ENCODE measurements at places on chromosomes 6 and 20. TPM values are rescaled to one million over a fixed set of nuclear protein-coding genes. Genes with fewer than 3 reads are reported as not detected.

The GABRR1 gene
- not detected for total RNA-seq

The ADTRP gene
- total RNA-seq: 0.66 TPM

The PGC gene
- not detected for total RNA-seq

The TFAP2A gene
- total RNA-seq: 0.44 TPM

The STMND1 gene
- total RNA-seq: not detected

The MRPS18A gene
- 39.5 TPM for total RNA-seq

The CLVS2 gene
- not detected for total RNA-seq

The FAM229B gene
- total RNA-seq: 45.7 TPM

The CCN2 gene
- total RNA-seq: 194 TPM

The MEP1A gene
- not detected for total RNA-seq

The HSP90AB1 gene
- 370 TPM for total RNA-seq

The HCRTR2 gene
- not detected for total RNA-seq

The C6orf58 gene
- not detected for total RNA-seq

The TRIM10 gene
- total RNA-seq: 0.13 TPM

The FOXP4 gene
- 1.6 TPM for total RNA-seq

The DPPA5 gene
- total RNA-seq: not detected

The PBOV1 gene
- not detected for total RNA-seq

The POM121L2 gene
- not detected for total RNA-seq

The LRRC73 gene
- 0.79 TPM for total RNA-seq

The HCK gene
- total RNA-seq: not detected

The DLL1 gene
- 1.3 TPM for total RNA-seq

The ULBP3 gene
- total RNA-seq: 15.8 TPM

The PPP1R14C gene
- 11.3 TPM for total RNA-seq

The C6orf132 gene
- 0.31 TPM for total RNA-seq

The BMP2 gene
- 8.8 TPM for total RNA-seq

The DNMT3B gene
- 2.9 TPM for total RNA-seq

The FAM217A gene
- not detected for total RNA-seq

The CD109 gene
- 25.8 TPM for total RNA-seq

The METTL24 gene
- total RNA-seq: 2.1 TPM

The SPTLC3 gene
- 14.7 TPM for total RNA-seq

The SLC16A10 gene
- total RNA-seq: not detected

The HSPA1L gene
- total RNA-seq: 1.5 TPM

The DEFB116 gene
- not detected for total RNA-seq

The SIRPG gene
- not detected for total RNA-seq

The COL9A3 gene
- 0.26 TPM for total RNA-seq

The KCNK15 gene
- 0.26 TPM for total RNA-seq

The THBS2 gene
- total RNA-seq: 1,212 TPM

The GPSM3 gene
- total RNA-seq: 0.92 TPM

The TCF21 gene
- 2.1 TPM for total RNA-seq

The PRR18 gene
- total RNA-seq: not detected

The SLC22A7 gene
- not detected for total RNA-seq

The SCRT2 gene
- total RNA-seq: not detected

The KHDC1 gene
- total RNA-seq: 2.0 TPM

The IP6K3 gene
- total RNA-seq: not detected

The WFDC5 gene
- total RNA-seq: not detected

The LRFN2 gene
- total RNA-seq: not detected

The XKR7 gene
- not detected for total RNA-seq

The FAM162B gene
- 0.40 TPM for total RNA-seq

The C2 gene
- 2.8 TPM for total RNA-seq
